ENCODE measurements at places on chromosomes 6 and 20.

DNA sequence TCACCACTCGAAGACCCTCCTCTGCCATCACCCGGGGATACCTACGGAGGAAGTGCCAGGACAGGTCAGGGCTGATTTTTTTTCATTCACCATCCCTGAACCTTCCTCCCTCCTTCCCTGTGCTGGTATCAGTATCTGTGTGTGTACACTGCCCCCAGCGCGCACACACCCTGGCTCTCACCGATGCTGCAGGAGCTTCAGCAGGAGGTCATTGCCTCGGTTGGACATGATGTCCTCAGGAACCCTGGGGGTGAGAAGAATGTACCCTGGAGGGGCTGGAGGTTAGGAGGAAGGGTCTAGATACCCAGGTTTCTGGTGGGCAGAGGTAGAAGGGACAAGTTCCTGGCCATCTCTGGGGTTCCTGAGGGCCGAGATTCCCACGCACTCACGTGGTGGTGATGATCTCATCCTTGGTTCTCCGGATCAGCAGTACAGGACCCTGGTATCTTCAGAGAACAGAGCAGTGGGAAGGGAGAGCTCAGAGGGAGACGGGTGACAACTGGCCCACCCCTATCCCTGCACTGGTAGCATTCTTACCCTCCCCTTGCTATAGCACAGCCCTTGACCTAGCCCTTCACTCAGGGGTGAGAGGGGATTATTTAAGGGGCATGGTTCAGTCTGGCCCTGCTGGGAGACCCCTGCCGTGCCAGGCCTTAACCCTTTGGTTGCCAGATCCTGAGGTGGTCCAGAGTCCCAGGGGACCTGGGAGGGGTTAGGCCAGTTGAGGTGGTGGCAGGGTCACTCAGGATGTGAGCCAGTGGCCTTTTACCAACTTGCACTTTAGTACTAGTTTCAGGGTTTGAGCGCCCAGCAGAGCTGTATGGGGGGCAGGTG, 7.2 kb upstream of the LY6G5C start:
- DNase-seq = no peak

- DNase-seq = peak; percentile 23
Measured at GRCh38 chr20:49928411-49929141, 7.6 kb upstream of the RNF114 start.

DNA sequence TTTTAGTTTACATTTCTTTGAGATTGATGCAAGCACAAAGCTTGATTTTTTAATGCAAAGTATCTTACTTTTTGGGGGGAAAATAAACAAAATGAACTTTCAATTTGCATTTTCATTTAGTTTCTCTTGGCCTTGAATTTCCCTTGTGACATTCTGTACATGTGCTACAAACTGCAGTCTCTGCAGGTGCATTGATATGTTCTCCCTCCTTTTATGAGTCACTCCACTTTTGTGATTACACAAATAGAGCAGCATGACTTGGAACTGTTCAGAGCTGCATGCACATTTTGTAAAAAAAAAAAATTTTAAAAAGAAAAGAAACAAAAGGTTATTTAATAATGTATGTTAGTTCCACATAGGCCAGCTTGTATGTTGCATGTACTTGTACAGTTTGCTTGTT, 220.0 kb upstream of the KCNQ5 start:
- DNase-seq = no peak

DNA sequence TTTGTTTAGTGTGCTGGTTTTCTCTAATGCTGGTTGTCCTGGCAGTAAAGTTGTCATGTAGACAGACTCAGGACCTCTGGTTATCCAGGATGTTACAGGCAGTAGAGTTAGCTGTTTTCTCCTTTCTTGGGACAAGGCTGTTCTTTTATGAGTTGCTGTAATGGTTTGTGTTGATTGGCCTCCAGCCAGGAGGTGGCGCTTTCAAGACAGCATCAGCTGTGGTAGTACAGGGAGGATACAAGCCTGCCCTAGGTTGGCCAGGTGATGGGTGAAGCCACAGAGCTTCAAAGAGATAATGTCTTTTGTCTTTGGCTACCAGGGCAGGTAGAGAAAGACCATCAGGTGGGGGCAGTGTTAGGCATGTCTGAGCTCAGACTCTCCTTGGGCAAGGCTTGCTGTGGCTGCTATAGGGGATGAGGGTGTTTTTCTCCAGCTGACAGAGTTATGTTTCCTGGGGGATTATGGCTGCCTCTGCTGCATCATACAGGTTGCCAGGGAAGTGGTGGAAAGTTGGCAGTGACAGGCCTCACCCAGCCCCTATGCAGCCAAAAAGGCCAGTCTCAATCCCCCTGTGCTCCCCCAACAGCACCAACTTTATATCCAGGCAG, 127.2 kb upstream of the TAB2 start:
- no peak for DNase-seq

DNA sequence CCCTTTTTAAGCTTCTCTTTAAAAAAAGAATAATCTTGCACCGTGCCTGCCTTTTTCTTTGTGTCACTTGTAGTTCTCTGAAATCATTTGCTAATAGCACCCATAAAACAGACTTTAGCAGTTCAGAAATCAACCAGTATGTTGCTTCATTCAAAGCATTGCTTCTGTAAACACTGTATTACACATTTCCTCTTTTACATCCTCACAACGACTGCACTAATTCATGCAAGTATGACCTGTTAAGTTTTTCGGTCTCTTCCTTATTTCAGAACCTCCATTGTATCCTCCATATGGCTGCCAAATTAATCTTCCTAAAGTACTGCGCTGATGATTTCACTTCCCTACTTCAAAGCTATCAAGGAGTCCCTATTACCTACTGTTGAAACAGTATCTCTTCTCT, 142.9 kb upstream of the RNF217 start:
- DNase-seq = no peak

- DNase-seq = no peak
Measured at GRCh38 chr20:36471885-36472636, 69.3 kb upstream of the MYL9 start.

DNA sequence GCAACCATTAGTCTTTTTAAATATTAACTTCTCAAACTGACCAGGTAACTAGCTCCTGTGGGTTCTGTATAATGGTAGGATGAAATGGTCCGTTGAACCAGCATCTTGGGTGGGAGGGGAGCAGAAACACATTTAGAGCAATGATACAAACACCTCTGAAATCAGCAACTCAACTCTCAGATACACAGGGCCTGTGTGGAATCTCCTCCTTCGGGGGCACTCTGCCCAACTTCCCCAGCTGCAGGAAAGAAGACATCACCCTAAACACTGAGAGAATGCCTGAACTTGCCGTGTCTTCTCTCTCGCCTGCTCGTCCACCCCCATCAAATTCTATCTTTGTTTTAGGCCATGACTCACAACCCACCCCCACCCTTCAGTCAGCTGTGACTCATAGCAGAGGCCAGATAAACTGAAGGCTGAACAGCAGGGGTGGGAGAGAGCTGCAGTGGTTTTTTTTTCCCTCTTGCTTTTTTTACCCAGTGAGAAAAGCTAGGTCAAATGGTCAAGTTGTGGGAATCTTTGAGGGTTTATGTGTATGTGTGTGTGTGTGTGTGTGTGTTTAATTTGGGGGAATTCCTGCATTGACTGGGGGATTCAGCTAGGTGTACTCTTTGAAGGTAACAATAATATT, 593.4 kb upstream of the JAG1 start:
- no peak for DNase-seq

GRCh38 chr6:43338243-43338642, 29.6 kb upstream of the CRIP3 start:
- no peak for DNase-seq

DNA sequence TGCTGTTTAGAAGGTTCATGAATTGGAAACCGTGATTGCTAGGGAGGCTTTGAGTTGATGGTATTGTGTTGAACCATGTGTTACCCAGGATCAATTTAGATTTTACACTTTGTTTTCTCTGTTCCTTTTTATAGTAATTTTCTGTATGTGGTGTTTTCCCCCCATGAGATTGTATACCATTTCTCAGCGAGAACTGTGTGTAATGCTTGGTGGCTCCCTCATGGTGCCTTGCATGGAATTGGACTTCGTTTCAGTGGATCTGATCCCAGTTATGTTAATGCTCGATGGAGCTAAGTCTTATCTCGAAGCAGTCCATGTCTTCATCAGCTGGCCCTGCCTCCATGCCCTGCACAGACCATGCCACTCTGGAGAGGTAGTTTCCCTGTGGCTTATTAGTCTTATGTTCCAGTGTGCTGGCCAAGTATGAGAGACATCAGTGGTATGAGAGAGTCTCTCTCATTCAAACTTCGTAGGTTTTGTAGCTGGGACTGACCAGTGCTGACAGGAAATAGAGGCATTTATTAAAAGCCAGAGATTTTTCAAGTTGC, 18.7 kb downstream of the PTPN1 start:
- DNase-seq = no peak

DNA sequence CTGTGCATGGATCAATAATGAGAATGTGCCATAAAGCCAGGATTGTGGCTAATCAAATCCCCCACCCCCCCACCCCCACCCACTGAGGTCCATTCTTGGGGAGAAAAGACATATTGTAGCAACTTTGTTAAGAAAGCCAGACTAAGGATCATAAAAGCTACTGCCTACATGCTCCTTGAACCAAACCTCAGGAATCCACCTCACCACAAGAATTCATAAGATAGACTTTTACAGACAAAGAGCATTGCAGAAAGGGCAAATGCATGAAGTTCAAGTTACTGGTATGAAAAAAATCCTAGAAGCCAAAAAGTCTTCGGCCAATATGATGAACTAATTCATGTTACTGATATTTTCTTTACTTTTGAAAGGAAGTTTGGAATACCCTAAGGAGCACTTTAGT, 187.9 kb upstream of the ARID1B start:
- DNase-seq = no peak

DNA sequence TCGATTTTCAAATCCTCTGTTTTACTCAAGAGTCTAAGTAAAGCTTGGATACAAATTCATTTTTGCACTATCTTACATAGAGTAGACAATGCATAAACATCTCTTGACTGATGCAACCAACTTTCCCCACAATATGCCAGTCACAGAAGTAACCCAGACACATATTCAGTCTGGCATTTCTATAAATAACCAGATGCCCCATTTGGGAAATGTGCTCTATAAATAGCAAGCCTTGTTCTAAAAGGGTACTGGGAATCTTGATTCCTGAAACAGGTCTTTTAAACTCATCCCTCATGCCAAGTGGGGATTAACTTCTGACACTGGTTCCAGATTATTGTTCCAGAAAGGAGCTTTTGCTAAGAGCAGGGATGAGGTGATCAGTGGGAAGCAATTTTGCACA, 411.7 kb downstream of the EPM2A start:
- no peak for DNase-seq

- DNase-seq = no peak
Measured at GRCh38 chr6:2184700-2185455, 60.5 kb downstream of the GMDS start.

DNA sequence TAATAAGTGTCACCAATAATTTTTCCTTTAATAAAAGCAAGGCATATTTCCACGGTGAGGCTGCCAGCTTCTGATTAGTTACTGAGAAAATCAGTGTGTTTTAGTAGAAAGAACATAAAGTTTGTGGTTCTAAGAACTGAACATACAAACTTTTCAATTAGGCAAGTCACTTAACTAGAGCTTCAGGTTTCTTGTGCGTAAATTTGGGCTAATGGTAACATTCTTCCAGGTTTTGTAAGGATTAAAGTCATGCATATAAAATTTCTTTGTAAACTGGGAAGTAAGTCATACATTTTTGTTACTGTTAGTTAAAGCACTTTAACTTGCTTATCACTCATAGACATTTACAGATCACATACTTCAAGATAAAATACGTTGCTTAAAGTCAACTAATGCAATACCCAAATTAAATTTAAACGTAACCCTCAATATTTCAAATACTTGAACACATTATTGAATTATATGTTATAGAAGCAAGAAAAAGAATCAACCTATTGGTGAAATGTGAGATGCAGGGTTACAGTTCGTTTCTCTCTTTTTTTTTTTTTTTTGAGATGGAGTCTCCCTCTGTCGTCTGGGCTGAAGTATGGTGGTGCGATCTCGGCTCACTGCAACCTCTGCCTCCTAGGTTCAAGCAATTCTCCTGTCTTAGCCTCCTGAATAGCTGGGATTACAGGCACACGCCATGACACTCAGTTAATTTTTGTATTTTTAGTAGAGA, 327.3 kb upstream of the NOX3 start:
- no peak for DNase-seq

DNA sequence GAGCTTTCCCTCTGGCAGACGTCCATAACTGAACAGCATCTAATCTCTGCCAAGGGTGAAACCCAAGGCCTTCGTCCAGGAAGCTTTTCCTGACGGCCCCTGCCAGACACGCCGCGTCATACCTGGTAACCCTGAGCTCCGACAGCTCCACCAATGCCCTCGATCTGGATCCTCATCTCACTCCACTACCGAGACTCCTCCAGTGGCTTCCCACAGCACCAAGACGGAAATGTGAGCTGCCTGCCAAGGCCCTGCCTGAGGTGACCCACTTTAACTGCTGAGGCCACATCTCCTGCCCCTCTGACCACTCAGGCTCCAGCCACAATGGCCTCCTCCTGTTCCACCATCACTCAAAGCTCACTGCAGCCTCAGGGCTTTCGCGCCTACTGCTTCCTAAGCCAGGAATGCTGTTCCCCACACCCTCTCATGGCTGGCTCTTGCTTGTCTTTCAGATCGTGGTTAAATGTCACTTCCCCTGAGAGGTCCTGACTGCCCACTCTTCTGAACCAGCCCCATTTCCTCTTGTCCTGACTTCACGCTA, 143.2 kb downstream of the PREX1 start:
- no peak for DNase-seq

DNA sequence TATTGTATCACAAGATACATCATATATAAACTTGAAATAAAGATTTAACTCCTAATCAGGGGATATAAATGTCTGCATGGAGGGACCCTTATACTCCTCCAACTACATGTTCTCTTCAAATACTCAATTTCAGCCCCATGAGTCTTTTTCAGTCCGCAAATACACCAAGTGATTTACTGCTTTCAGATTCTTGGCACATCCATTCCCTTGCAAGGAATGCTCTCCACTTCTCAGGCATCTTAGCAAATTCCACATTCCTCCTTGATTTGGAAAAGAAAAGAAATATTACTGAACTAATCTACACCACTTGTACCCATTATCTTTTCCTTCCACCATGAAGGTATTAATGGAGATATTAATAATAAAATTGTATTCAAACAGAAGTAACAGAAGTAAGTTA, 999.4 kb upstream of the GJE1 start:
- no peak for DNase-seq

- no peak for DNase-seq
Measured at GRCh38 chr6:8047541-8048292, 16.5 kb downstream of the BLOC1S5 start.
